ENCODE measurements at places on chromosomes 4 and X.

- no peak for DNase-seq
Measured at GRCh38 chrX:124269881-124270280, 62.6 kb upstream of the TEX13D start.

DNA sequence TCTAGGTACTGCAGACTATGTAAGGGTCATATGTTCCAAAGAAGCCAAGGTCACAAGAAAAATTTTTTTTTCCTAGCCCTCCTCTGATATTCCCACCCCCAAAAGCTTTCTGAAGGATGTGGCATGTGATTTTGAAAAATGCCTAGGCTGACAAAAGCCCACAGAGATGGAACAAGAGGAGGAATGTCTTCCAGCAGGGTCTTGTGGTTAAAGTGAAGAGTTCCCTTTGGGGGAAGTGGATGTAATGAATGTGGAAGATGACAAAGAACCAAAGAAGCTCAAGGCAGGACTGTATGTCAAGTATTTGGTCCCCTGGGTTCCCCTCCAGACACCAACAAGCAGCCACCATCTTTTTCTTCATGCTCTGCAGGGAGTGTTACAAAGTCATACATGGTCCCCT lies 268.8 kb downstream of the BCOR start:
- no peak for DNase-seq

GRCh38 chr4:75512386-75513211 lies 1.6 kb downstream of the RCHY1 start:
- DNase-seq: no peak

- DNase-seq: no peak
Measured at GRCh38 chrX:13419918-13420317, 100.1 kb upstream of the ATXN3L start.

DNA sequence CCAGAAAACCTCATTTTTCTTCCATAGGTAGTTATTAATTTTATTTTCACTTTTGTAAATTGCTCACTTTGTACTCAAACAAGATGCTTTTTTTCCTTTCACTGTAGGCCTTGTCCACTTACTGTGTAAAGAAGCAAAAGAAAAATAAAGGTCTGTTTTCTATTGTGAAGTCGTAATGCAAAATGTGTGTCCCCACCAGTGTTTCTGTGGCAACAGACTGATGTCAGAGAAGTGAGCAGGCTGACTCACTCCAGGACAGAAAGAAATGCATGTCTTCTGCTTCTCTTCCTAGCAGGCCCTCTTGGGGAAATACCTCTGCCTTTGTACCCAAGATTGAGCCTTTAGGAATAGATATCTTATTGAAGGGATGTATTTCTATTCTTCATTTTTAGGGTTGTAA lies 30.3 kb downstream of the INPP4B start:
- DNase-seq: no peak

GRCh38 chrX:94743478-94743877 lies 1069.5 kb downstream of the FAM133A start:
- no peak for DNase-seq
